Activated CD8-positive, alpha-beta memory T cell treated with anti-CD3 and anti-CD28 coated beads, Interleukin-2, amount 10 ng/mL, durations not matched to agents 7 days and 5 days (primary cell): ENCODE measurements at places on chromosomes 7 and 10. TPM values are rescaled to one million over a fixed set of nuclear protein-coding genes. Genes with fewer than 3 reads are reported as not detected.

DNA sequence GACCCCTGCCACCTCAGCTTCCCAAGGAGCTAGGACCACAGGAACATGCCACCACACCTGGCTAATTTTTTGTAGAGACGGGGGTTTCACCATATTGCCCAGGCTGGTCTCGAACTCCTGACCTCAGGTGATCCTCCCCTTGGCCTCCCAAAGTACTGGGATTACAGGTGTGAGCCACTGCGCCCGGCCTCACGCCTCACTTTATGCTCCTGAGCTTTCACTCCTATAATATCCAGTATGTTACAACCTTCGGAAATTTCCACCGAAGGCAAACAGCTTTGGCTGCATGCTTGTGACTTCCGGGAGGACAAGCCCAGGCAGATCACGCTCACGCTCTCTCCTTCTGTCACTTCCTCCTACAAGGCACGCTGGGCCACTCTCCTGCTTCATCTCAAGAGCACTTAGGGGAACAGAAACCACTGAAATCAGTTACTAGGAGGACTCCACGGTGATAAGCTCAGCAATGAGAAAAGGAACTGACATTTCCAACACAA is 4.4 kb upstream of the MAD1L1 start:
- no peaks in the 10 kb centered on the region for H3K27me3 ChIP-seq
- peaks cover 32% of the 10 kb centered on the region for H3K36me3 ChIP-seq
- DNase-seq: no peak
- H3K4me1 ChIP-seq: peaks cover 29% of the 10 kb centered on the region
- H3K27ac ChIP-seq: no peak overlapping the region
- H3K4me3 ChIP-seq: no peak overlapping the region

- peaks cover 24% of the 10 kb centered on the region for H3K27me3 ChIP-seq
- no peak overlapping the region for H3K4me3 ChIP-seq
- H3K27ac ChIP-seq: no peak overlapping the region
- no peak for DNase-seq
Observed at GRCh38 chr7:106523482-106523881, 137.5 kb downstream of the CCDC71L start.

- H3K4me1 ChIP-seq: peaks cover 28% of the 10 kb centered on the region
- peaks cover 36% of the 10 kb centered on the region for H3K36me3 ChIP-seq
- no peaks in the 10 kb centered on the region for H3K27me3 ChIP-seq
- H3K27ac ChIP-seq: no peak overlapping the region
Observed at GRCh38 chr10:128053356-128053755, 72.9 kb downstream of the MKI67 start.

The BHLHA15 gene
- total RNA-seq: 0.33 TPM

The RBAK gene
- total RNA-seq: 11.9 TPM

The FRMPD2 gene
- not detected for total RNA-seq
